Endodermal cell (in vitro differentiated cells): ENCODE measurements at places on chromosomes 16 and 17. TPM values are rescaled to one million over a fixed set of nuclear protein-coding genes. Genes with fewer than 3 reads are reported as not detected.

Gene ACAP1
- 8.0 to 12.8 TPM (median 8.4 TPM) in 3 replicates for total RNA-seq

Gene OR1A1
- total RNA-seq, result not detected in 3 replicates

Gene KCNH6
- 0.75 and 0.79 TPM in 2 replicates for total RNA-seq

Gene C16orf46
- total RNA-seq, result 1.6 and 2.9 TPM in 2 replicates

Gene OR3A2
- not detected in 3 replicates for total RNA-seq

Gene ITGAL
- total RNA-seq, result 0.61 TPM in 1 of 3 replicates, not detected in the others

Gene C17orf100
- total RNA-seq, result 2.7 to 4.8 TPM (median 3.1 TPM) in 3 replicates

Gene KRTAP1-5
- total RNA-seq, result not detected in 2 replicates

DNA sequence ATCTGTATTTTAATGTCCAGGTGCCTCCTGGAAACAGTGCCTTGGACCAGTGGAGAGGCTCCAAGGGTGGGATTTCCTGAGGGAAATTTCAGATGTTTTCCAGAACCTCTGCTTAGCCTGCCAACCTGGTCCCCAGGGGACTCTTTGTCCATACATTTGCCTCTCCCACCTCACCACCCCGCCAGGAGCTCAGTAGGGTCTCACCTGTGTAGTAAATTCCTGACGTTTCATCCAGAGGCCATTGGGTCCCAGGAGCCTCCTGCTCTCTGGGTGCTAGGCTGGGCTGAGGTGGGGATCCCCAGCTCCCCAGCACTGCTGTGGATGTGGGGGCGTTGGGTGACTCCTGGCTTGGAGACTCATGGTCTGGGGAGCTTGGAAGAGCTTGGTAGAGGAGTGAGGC is 2.7 kb downstream of the NLRP1 start:
- H3K27me3 ChIP-seq, result no peaks in the 10 kb centered on the region
- H3K4me1 ChIP-seq, result no peaks in the 10 kb centered on the region
- H3K4me3 ChIP-seq, result no peak overlapping the region
- no peaks in the 10 kb centered on the region for H3K36me3 ChIP-seq

- H3K27ac ChIP-seq, result no peak overlapping the region
- DNase-seq, result peak; percentile 32
- peaks cover 6% of the 10 kb centered on the region for H3K27me3 ChIP-seq
- no peaks in the 10 kb centered on the region for H3K36me3 ChIP-seq
These were observed 21.5 kb downstream of the GRB7 start for GRCh38 chr17:39759204-39759603.

DNA sequence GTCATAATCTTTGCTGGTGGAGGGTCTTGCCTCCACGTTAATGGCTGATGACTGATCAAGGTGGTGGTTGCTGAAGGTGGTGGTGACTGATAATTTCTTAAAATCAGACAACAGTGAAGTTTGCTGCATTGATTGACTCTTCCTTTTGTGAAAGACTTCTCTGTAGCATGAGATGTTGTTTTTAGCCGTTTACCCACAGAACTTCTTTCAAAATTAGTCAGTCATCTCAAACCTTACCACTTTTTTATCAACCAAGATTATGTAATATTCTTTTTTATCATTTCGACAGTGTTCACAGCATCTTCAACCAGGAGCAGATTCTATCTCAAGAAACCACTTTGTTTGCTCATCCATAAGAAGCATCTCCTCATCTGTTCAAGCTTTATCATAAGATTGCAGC is 5.9 kb downstream of the UQCRC2 start:
- H3K4me3 ChIP-seq, result no peak overlapping the region
- no peaks in the 10 kb centered on the region for H3K27me3 ChIP-seq
- H3K36me3 ChIP-seq, result peaks cover 72% of the 10 kb centered on the region
- H3K27ac ChIP-seq, result no peak overlapping the region

DNA sequence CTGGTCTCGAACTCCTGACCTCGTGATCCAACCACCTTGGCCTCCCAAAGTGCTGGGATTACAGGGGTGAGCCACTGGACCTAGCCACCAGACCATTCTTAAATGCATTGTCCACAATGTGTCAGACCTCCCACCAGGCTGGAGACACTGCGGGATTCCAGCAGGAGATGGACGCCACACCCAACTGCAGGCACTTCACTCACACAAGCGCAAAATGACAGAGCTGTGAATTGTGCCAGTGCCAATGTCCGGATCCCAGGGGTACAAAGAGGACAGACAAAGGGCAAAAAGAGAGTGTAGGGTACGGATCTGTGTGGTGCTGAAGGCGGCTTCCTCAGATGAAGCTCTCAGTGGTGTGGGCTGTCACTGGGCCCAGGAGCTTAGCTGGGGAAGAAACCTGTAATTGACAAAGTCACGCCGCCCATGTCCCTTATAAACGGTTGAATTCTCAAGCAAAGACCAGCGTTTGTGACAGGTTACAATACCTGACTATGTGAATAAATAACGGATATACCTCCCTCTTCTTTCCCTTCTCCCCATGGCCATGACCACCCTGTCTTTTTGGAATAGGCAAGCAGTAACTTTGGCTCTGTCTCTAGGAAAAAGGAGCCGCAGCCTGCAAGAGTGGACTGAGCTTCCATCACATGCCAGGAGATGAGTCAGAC is 40.0 kb downstream of the HS3ST3A1 start:
- no peak overlapping the region for H3K4me3 ChIP-seq
- DNase-seq, result no peak
- no peaks in the 10 kb centered on the region for H3K4me1 ChIP-seq
- no peak overlapping the region for H3K27ac ChIP-seq
- no peaks in the 10 kb centered on the region for H3K36me3 ChIP-seq

DNA sequence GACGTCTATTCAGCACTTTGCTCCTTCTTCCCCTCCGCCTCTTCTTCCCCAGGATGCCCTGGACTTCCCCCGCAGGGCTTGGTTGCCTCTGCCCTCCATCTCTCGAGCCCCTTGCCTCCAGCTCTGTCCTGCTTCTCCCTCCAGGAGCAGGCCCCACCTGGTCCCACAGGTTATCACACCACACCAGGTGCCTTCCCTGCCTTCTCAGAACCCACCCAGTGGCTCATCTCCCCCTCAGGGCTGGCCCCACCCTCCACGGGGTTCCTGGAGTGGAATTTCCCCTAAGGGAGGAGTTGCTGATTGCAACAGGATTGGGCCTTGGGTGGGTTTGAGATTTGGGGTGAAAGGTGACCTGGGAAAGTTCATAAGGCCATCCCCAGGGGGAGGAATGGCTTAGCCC is 49.0 kb upstream of the TAC4 start:
- H3K4me3 ChIP-seq, result no peak overlapping the region
- peaks cover 37% of the 10 kb centered on the region for H3K27me3 ChIP-seq
- DNase-seq, result no peak
- H3K36me3 ChIP-seq, result no peaks in the 10 kb centered on the region

GRCh38 chr16:2388875-2389433 is 40.3 kb upstream of the CCNF start:
- no peak overlapping the region for H3K27ac ChIP-seq
- no peak overlapping the region for H3K4me3 ChIP-seq
- H3K27me3 ChIP-seq, result no peaks in the 10 kb centered on the region
- no peak for DNase-seq

GRCh38 chr16:29192329-29193247 is 207.7 kb downstream of the LAT start:
- H3K4me1 ChIP-seq, result no peaks in the 10 kb centered on the region
- H3K36me3 ChIP-seq, result no peaks in the 10 kb centered on the region
- H3K4me3 ChIP-seq, result no peak overlapping the region
- no peak overlapping the region for H3K27ac ChIP-seq

DNA sequence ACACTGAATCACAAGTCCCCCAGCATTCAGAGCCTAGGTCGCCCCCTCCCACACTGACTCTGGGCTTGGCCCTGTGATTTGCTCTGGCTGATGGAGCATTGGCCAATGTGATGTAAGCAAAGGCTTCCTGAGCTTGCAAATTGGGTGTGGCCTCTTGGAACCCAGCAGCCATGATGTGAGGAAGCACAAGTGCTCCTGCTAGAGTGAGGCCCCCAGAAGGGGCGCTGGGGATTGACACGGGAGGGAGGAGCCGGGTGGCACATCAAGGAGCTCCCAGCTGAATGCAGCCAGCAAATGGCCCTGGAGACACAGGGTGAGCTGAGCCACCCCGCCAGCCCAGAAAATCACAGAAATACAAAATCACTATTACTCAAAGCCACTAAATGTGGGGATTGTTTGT is 308.5 kb downstream of the C16orf95 start:
- DNase-seq, result no peak
- no peak overlapping the region for H3K4me3 ChIP-seq
- no peaks in the 10 kb centered on the region for H3K4me1 ChIP-seq
- no peaks in the 10 kb centered on the region for H3K27me3 ChIP-seq

DNA sequence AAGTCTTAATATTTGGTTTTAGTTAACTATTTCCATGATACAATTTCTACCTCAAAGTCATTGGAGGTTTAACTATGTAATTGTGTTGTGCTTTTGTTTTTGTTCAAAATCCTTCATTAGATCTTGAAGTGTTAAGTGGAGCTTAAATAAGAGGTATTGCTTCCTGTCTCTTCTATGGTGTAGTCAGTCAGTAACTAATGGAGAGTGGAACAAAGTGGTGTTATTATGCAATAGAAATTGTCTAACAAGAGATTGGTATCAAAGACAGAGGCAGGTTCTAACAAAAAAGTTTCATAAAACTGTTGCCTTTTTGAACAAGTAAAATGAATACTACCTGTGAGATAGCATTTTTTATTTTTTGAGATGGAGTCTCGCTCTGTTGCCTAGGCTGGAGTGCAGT is 45.2 kb downstream of the GRB7 start:
- H3K36me3 ChIP-seq, result no peaks in the 10 kb centered on the region
- H3K27ac ChIP-seq, result no peak overlapping the region
- no peaks in the 10 kb centered on the region for H3K4me1 ChIP-seq
- no peak for DNase-seq
- H3K27me3 ChIP-seq, result no peaks in the 10 kb centered on the region

DNA sequence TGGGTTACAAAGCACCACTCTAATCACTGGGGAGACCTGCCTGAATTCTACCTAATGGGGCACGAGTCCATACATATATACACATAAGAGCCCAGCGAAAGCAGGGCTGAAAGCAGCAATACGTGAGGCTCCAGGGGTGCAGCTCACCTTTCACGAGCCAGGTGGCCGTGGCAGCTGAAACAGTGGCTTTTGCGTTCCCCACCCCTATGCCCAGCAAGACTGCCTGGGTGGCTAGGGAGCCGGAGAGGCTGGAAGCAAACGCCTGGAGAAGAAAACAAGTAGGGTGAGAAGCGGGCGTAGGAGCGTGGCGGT is 618 bp downstream of the RUSF1 start:
- peak overlapping the region; percentile 97 for H3K4me3 ChIP-seq
- no peak for DNase-seq
- peaks cover 3% of the 10 kb centered on the region for H3K36me3 ChIP-seq
- H3K27ac ChIP-seq, result peak overlapping the region; percentile 90
- no peaks in the 10 kb centered on the region for H3K4me1 ChIP-seq

GRCh38 chr16:81447383-81448101 is 2.9 kb downstream of the CMIP start:
- H3K4me1 ChIP-seq, result peaks cover 30% of the 10 kb centered on the region
- H3K4me3 ChIP-seq, result peak overlapping the region; percentile 99
- H3K27me3 ChIP-seq, result peaks cover 7% of the 10 kb centered on the region
- H3K27ac ChIP-seq, result no peak overlapping the region
- no peaks in the 10 kb centered on the region for H3K36me3 ChIP-seq

GRCh38 chr17:48604770-48605329 is at the start of gene HOXB6:
Gene HOXB6 (minus strand): TSS chr17:48604986. CDS start chr17:48598150, 6,836 bp downstream.
- H3K4me3 ChIP-seq, result no peak within 1 kb of the TSS
- DNase-seq, result no peak
- peak within 1 kb of the TSS; percentile 24 for H3K27ac ChIP-seq
- H3K4me1 ChIP-seq, result no peaks in the 10 kb centered on the region

GRCh38 chr17:15384142-15384787 is 42.9 kb upstream of the TEKT3 start:
- no peak overlapping the region for H3K27ac ChIP-seq
- H3K36me3 ChIP-seq, result no peaks in the 10 kb centered on the region
- H3K27me3 ChIP-seq, result no peaks in the 10 kb centered on the region

DNA sequence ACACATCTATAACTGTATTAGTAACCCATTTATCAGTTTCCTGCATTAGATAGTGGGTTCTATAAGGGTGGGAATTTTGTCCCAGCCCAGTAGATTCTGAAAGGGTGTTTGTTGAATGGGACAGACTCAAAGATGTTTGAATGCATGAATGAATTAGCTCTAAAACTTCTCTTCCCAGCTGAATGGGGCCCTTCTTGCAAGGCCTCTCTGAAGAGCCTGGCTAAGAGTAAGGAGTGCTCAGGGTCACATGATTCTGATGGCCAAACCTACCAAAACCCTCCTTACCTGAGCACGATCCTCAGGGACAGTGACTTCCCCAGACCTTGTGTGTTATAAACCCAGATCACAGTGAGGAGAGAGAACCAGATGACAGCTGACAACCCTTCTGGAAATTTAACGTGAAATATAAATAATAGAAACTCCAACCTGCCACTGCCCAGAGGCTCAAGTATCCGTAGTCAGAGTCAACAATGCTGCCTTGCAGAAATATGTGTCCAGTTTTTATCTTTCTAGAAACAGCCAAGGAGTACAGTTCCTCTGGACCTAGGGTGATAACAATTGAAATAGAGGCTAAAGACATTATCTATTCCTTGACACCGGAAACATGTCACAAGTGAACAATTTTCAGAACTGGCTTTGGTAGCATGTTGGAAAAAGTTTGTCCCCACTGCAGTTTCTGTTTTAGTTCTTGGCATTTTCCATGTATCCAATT is 268.9 kb upstream of the MAF start:
- DNase-seq, result no peak
- no peak overlapping the region for H3K4me3 ChIP-seq
- no peak overlapping the region for H3K27ac ChIP-seq
- peaks cover 32% of the 10 kb centered on the region for H3K27me3 ChIP-seq

DNA sequence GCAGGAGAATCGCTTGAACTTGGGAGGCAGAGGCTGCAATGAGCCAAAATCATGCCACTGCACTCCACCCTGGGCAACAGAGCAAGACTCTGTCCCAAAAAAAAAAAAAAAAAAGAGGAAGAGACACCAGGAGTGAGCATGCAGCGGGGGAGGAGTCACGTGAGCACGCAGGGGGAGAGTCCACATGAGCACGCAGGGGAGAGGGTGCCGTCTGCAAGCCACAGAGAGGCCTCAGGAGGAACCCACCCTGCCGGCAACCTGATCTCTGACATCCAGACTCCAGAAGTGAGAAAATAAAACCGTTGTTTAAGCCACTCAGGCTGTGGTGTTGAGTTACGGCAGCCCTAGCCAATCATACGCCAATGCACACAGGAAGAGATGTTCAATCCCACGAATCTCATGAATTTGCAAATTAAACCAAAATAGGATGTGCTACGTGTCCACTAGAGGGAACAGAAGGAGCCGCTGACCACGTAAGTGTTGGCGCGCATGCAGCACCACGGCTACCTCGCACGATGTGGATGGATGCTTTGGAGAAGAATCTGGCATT is 42.2 kb downstream of the CCDC57 start:
- DNase-seq, result peak; percentile 34
- H3K36me3 ChIP-seq, result peaks cover 33% of the 10 kb centered on the region
- H3K27me3 ChIP-seq, result no peaks in the 10 kb centered on the region
- H3K4me1 ChIP-seq, result peaks cover 12% of the 10 kb centered on the region

- no peaks in the 10 kb centered on the region for H3K4me1 ChIP-seq
- H3K27ac ChIP-seq, result no peak overlapping the region
- no peak overlapping the region for H3K4me3 ChIP-seq
- DNase-seq, result no peak
- H3K27me3 ChIP-seq, result no peaks in the 10 kb centered on the region
- H3K36me3 ChIP-seq, result no peaks in the 10 kb centered on the region
These were observed 10.2 kb upstream of the KRT20 start for GRCh38 chr17:40895106-40895730.
